ENCODE measurements at places on chromosomes 3 and 15.

DNA sequence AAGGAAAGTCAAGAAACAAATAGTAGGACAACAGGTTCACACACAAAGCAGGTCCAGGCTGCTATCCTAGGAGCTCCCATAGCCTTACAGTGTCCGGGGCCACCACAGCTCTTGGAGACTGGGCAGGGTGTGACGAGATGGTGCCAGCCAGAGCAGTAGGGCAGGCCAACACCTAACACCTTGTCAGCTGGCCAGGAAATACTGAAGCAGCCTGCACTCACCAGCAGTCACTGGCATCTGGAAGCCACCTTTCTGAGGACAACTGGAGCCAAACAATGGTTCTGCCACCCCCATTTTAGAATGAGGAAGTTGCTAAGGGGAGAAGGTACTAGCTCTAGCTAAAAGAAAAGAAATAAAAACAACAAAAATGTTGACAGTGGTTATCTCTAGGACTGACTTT, 47.2 kb downstream of the CCDC12 start:
- no peak for DNase-seq

GRCh38 chr3:169842960-169843359, 26.8 kb downstream of the LRRC31 start:
- DNase-seq: no peak

GRCh38 chr3:49260806-49261324, 16.2 kb downstream of the C3orf62 start:
- DNase-seq: peak; percentile 34

DNA sequence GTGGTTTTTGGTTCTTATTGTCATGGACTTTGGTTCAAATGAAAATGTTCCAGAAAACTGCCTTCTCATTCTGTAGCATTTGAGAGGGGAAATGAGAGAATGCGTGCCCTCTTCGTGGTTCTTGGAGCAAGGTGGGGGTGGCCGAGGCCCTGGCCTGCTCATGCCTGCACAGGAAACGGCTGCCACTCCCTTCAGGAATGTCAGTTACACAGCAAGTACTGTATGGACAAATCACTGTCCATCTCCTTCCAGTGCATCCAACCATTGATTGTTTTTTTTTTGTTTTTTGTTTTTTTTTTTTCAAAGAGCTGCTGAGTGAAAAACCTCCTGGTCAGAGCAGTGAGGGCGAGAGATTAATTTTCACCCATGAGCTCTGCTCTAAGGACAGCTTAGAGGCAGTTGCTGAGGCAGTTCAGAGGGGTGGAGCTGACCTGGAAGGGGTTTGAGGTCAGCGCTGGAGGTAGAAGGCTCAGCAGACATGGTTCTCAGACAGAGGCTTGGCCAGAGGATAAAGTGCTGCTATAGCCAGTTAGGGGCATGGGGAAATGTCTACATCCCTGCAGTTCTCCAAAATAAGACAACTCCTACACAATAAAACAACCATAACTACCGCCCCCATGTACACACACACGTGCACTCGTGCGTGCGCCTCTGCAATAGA, 20.2 kb upstream of the KIF23 start:
- no peak for DNase-seq

- no peak for DNase-seq
Observed at GRCh38 chr3:194745422-194746184, 59.9 kb downstream of the FAM43A start.

DNA sequence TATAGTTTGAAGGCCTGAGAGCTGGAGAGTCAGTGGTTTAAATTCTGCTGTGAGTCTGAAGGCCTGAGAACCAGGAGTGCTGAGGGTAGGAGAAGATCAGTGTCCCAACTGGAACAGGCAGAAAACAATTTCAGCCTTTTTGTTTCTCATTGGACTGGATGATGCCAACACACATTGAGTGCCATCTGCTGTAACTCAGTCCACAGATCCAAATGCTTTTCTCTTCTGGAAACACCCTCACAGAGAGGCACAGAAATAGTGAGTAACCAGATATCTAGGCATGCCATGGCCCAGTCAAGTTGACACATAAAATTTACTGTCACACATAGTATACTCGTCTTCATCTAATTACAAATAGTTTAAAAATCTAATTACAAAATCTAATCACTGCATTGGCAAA, 100.8 kb downstream of the NEO1 start:
- no peak for DNase-seq

GRCh38 chr15:39488516-39488915, 92.4 kb upstream of the THBS1 start:
- no peak for DNase-seq

GRCh38 chr3:119829420-119829819, 47.5 kb downstream of the NR1I2 start:
- DNase-seq: no peak

DNA sequence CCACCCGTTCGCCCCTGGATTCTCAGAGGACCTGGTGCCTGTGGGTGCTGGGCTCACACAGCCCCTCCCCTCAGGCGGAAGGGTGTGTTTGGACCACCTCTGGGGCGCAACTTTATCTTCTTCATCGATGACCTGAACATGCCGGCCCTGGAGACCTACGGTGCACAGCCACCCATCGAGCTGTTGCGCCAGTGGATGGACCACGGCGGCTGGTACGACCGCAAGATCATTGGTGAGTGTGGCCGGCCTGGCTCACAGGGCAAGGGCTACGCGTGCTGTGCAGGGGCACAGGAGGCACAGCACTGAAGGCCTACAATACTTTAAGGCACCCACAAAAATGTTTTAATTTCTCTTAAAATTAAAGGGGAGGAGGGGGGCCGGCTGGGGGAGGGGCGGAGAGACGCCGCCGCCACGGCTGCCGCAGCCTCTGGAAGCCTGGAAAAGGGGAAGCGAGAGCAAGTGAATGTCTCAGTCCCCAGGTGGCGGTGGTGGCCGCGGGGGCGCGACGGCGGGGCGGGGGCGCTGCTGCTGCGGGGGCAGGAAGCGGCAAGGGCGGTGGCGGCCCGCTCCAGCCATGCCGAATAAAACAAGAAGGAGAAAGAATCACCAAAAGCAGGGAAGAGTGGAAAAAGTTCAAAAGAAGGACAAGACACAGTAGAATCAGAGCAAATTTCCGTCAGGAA, 56.8 kb downstream of the DNAH1 start:
- no peak for DNase-seq

DNA sequence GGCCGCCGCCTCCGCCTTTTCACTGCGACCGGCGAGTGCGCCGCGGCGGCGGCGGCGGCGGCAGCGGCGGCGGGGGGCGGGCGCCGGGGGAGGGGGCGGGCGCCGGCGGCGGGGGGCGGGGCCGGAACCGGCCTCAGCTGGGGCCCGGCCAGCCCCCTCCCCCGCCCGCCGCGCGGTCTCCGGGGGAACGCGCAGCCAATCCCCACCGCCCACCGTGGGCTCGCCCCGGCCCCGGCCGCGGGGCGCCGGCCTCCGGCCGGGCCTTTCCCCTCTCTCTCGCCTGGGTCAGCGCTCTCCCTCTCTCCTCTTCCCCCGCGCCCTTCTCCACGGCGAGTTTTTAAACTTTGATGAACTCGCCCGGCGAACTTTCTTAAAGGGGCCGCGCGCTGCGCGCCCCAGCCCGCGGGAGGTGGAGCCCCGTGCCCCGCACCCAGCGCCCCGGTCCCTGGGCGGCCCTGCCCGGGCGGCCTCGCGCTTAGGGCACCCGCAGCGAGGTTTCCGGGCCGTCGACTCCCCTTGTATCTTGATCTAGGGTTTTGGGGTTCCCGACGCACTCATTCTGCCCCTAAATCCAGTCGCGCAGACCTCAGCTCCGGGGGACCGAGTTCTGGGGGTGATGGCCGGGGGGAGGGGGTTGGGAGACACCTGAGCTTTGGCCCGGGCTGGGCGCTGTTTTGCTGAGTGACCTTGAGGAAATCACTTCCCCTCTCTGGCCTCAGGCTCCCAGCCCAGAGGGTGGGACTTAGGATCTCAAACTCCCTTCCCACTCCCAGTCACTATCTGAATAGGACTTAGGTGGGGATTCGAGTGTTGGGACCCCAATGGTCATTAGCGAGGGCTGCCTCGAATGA, at the start of gene RBPMS2:
Gene RBPMS2 (minus strand): TSS at position 39 of the 851 bp plus-strand sequence. CDS start 270 bp downstream, outside the sequence.
- DNase-seq: no peak

- no peak for DNase-seq
Observed at GRCh38 chr3:137866933-137867332, 102.8 kb downstream of the SOX14 start.

GRCh38 chr3:97530691-97531090, 233.9 kb upstream of the ARL6 start:
- DNase-seq: no peak

GRCh38 chr3:2023959-2024358, 74.7 kb upstream of the CNTN4 start:
- no peak for DNase-seq

- DNase-seq: no peak
Observed at GRCh38 chr15:81886591-81886990, 159.2 kb downstream of the MEX3B start.

DNA sequence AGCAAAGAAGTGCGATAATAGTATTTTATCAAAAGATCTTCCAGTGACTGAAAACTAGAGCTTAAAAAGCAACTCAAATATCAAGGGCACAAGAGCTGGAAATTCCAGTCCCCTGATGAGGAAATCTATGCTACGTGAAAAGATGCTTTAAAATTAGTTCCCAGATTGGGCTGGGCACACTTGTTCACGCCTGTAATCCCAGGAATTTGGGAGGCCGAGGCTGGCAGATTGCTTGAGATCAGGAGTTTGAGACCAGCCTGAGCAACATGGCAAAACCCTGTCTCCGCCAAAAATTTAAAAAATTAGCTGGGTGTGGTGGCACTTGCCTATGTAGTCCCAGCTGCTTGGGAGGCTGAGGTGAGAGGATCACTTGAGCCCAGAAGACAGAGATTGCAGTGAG, 138.8 kb downstream of the SEMA6D start:
- no peak for DNase-seq

DNA sequence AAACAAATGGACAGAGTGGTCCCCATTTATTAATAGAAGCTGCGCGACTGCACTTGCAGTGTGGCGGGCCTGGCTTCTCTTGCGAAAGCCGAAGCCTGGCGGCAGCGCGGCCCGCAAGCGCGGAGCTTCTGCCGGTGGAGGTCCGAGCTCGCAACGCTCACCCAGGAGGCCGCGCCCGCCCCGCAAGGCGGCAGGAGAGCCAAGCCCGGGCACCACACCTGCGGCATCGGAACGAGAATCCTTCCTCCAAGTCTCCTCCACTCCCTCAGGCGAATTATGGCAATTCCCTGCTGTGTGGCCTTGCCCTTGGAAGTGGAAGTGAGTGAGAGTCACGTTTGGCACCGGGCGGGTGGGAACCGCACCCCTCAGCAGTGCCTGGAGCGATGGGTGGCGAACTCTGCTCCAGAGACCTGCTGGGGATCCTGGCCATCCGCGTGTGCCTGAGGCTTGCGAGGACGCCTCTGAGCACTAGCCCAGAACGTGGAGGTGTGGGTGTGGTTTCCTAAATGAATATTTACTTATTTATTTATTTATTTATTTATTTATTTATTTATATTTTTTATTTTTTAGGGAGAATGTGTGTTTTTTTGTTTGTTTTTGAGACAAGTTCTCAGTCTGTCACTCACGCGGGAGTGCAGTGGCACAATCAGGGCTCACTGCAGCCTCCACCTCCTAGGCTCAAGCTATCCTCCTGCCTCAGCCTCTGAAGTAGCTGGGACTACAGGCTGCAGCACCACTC, 133.7 kb upstream of the UBE2E1 start:
- no peak for DNase-seq

DNA sequence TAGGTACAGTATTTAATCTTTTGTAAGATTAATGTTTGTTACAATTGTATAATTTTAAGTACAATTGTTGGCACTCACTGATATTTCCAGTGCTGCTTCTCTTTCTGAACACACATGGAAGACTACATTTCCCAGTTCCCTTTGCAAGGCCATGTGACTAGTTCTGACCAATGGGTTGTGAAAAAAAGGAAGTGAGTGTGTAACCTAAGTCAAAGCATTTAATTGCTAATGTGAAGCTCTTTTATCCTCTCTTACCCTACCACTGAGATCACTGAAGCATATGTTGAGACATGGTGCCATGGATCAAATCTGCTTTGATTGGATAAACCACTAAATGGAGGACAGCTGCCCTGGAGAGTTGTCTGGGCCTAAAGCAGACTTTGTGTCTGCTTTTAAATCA, 83.9 kb upstream of the PLXND1 start:
- peak; percentile 58 for DNase-seq

- no peak for DNase-seq
Observed at GRCh38 chr3:121994551-121994950, 27.5 kb downstream of the ILDR1 start.

GRCh38 chr3:194344012-194344411, 7.1 kb downstream of the CPN2 start:
- peak; percentile 76 for DNase-seq

DNA sequence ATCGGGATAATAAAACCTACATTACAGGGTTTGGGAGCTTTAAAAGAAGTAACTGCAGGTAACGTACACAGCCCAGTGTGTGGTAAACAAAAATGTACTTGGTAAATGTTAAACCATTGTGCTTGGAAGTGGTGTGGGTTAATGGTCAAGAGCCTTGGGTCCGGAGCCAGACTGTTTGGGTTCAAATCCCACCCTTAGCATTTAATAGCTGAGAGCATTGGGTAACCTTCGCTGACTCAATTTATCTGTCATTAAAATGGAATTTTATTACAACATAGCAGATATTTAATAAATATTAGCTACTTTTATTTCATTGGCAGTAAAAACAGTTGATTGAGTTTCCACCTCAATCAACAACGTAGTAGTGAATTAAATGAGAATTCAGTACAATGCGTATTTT, 1.5 kb downstream of the FSTL1 start:
- no peak for DNase-seq

- DNase-seq: peak; percentile 85
Observed at GRCh38 chr3:71444028-71444860, 139.3 kb downstream of the FOXP1 start.

GRCh38 chr15:85627213-85627935, 167.4 kb downstream of the KLHL25 start:
- no peak for DNase-seq

DNA sequence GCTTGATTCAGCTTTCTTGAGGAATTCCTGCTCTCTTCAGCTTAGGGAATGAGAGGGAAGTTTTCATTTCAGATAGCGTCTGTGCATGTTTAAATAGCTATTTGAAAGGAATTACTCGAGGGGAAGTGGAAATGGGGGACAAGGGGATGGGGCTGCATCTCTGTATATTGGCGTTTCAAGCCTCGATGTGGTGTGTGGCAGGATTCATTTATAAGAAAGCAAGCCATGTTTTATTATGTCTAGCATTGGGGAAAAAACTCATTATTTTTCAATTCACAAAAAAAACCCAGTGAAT, 1.0 kb downstream of the ATP2C1 start:
- DNase-seq: no peak

DNA sequence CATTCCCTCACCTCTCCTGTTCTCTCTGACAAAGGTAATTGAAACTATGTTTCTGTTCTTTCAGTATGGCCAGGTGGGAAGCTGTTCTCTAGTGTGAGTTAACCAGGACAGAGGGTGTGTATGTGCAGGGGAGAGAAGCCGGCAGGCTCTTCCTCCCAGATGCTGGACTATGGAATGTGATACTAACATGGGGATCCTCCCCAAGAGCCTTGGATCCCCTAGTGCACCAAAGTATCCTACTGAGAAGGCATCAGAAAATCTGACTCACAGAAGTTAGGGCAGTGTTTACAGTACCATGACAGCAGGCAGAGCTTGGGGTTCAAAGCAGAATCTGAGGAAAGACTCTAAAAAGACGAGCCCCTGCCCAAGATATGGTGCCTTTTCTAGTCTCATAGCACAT, 123.1 kb downstream of the APBA2 start:
- no peak for DNase-seq

Measured in activated CD4-positive, alpha-beta T cell treated with anti-CD3 and anti-CD28 coated beads, Interleukin-2, Interleukin-6, amounts not matched to agents 100 ng/mL and 50 ng/mL, durations not matched to agents 16 hours and 8 hours (primary cell).